HFFc6 (cell line): ENCODE measurements at places on chromosomes 3 and 15. TPM values are rescaled to one million over a fixed set of nuclear protein-coding genes. Genes with fewer than 3 reads are reported as not detected.

GRCh38 chr15:66359740-66360139, 3.3 kb upstream of the TIPIN start:
- DNase-seq = no peak

DNA sequence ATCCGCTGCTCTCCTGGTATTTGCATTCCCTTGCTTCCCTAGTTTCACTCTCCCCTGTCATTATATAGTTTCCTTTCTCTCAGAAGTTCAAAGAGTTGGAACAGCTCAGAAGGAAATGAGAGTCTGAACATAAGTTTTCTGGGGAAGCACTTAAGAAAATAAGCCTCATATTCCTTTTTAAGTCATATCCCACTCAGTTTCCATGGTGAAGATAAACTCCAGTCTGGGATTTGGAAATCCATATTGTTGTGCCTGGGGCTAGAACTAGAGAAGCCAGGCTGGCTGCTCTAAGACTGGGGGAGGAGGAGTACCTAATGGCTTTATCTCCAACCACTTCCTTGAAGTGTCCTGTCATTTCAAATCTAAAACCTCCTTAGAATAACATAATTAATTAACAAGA, 134.2 kb upstream of the ALCAM start:
- peak; percentile 2 for DNase-seq

- DNase-seq = peak; percentile 52
Measured at GRCh38 chr15:32747921-32748342, 30.1 kb downstream of the GREM1 start.

- no peak for DNase-seq
Measured at GRCh38 chr15:85456798-85457197, 76.4 kb downstream of the AKAP13 start.

The CADPS gene
- total RNA-seq = not detected in 3 replicates

The ZPLD1 gene
- total RNA-seq = 0.12 to 0.24 TPM in 2 of 3 replicates, not detected in the other

- no peak for DNase-seq
Measured at GRCh38 chr3:46559091-46559704, 6.9 kb downstream of the LRRC2 start.

The SLC28A2 gene
- not detected in 2 replicates for total RNA-seq

DNA sequence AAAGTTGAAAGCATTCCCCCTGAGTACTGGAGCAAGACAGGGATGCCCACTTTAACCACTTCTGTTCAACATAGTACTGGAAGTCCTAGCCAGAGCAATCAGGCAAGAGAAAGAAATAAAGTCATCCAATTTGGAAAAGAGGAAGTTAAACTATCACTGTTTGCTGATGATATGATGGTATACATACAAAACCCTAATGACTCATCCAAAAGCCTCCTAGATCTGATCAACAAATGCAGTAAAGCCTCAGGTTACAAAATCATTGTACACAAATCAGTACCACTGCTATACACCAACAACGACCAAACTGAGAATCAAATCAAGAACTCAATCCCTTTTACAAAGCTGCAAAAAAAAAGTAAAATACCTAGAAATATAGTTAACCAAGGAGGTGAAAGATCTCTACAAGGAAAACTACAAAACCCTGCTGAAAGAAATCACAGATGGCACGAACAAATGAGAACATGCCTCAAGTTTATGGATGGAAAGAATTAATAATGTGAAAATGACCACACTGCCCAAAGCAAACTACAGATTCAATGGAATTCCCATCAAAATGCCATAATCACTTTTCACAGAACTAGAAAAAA, 40.3 kb downstream of the RPL39L start:
- no peak for DNase-seq

- DNase-seq = no peak
Measured at GRCh38 chr15:62327406-62327805, 162.3 kb upstream of the C2CD4B start.

The DAZL gene
- total RNA-seq = not detected in 3 replicates

GRCh38 chr3:181635141-181635540, 76.6 kb upstream of the SOX2 start:
- no peak for DNase-seq

The CFAP20DC gene
- 0.99 and 1.2 TPM in 2 replicates for total RNA-seq

DNA sequence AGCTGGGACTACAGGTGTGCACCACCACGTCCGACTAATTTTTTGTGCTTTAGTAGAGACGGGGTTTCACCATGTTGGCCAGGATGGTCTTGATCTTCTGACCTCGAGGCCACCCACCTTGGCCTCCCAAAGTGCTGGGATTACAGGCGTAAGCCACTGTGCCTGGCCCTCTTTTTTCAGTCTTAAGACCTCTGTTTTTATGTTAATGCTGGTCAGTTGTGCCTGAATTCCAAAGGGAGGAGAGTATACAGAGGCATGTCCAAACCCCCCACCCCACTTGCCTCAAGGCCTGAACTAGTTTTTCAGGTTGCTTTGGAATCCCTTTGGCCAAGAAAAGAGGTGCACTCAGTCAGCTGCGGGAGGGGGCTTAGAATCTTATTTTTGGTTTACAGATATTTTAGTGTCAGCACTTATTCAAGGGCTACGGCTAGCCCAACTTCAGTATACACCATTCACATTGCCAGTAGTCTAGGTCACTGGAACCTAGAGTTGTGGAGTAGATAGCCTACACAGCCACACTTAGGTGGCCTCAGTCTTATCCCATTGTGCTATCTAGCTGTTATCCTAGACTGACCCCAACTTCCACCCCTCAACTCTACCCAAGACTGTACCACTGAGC, 128.0 kb upstream of the TPM1 start:
- DNase-seq = no peak

DNA sequence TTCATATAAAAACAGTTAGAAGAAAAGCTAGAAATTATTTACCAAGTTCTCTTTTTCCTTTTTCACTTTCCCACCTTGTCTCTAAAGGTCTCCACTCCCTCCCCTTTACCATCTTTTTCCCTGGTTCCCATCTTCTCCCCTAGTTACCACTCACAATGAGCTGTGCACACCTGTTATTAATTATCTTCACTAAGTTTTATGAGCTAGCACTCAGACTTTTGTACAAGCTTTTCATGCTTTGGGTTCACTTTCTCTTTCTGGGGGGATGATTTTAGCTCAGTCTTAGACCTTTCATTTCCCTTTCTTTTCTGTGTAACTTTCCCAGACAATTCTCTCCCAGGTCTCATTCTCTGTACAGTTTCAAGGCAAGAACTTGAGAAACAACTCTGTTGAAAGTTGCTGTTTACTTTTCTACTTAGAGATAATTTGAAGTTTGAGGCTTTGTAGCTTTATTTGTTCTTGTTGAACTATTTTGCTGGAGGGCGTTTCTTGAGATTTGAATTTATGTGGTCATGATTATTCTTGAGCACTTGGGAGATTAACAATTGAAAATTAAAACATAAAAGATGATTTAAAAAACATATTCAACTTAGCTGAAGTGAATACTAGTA, 24.0 kb upstream of the AADAC start:
- DNase-seq = no peak

DNA sequence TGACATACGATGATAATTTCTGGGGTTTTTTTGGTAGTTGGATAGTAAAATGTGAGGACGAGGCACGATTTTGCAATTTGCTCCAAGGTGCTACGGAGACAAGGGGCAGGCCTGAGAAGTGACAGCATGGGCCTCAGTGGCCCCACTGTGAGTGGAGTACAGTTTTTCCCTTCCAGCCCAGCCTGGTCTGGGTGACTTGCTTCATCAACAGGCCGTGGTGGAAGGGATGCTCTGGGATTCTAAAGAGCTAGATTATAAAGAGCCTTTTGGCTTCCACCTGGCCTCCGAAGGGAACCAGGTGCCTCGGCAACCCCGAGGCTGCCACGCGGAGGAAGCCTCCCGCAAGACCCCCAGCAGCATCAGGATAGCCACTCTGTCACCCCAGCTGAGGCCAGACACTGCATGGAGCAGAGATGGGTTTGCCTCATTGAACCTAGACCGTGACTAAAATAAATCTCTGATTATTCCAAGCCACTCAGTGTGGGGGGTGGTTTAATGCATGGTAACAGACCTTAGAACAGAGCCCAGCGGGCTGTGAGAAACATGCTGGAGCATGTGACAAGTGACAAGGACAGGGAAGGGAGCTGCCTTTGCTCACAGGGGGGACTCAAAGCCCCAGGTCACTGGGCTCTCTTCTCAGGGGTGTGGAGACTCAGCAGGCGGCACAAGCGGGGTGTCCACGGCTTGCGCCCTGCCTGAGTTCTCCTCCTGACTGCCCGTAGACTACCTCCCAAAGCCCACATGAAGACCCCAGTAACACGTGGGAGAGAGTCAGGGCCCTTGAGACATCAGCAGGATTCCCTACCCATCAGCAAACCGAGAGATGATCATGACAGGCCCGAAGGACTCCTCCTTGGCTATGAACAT, 22.6 kb upstream of the SLC41A3 start:
- DNase-seq = no peak

The CD200 gene
- total RNA-seq = not detected in 3 replicates

DNA sequence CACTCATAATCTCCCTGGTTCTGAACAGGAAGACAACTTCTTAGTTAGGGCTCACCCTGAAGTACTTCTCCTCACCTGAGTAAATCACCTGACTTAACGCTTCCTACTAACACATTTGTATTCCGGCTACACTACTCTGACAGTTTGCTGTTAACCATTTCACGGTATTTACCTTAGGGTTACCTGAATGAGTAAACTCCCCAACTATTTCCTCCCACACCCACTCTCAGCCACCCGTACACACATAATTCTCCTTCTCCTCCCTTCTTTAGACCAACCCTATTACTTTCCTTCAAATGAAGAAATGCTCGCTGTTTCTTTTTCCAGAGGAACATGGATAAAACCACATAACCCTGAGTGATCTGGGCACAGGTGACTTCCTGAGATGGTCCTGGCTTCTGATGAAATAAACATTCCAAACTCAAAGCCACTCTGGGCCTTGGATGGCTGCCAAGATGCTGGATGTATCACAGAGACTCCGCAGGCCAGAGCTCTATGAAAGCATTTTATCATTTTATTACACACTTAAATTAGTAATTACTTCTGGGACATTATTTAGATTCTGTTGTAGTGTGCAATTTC, 183.6 kb upstream of the ATP11B start:
- DNase-seq = no peak

The CCDC191 gene
- total RNA-seq = 0.78 to 1.5 TPM (median 1.0 TPM) in 3 replicates

GRCh38 chr3:174146008-174146407, 713.1 kb upstream of the NAALADL2 start:
- no peak for DNase-seq

The IL17RC gene
- 25.7 and 28.9 TPM in 2 replicates for total RNA-seq

- DNase-seq = no peak
Measured at GRCh38 chr3:79286882-79287281, 480.9 kb downstream of the ROBO1 start.

- no peak for DNase-seq
Measured at GRCh38 chr15:70876011-70876410, 16.2 kb downstream of the THAP10 start.
